ENCODE measurements at places on chromosomes 5 and 9.
A peak's percentile ranks its signal among the peaks of the same experiment; 100 is the strongest.

- peaks cover 13% of the 10 kb centered on the region for H3K4me1 ChIP-seq
- H3K27ac ChIP-seq = peak overlapping the region; percentile 73
- DNase-seq = no peak
- no peaks in the 10 kb centered on the region for H3K27me3 ChIP-seq
- H3K4me3 ChIP-seq = no peak overlapping the region
Measured at GRCh38 chr5:14268738-14269137, 125.6 kb downstream of the TRIO start.

- H3K27ac ChIP-seq = no peak overlapping the region
- no peak overlapping the region for H3K4me3 ChIP-seq
- no peaks in the 10 kb centered on the region for H3K4me1 ChIP-seq
- H3K27me3 ChIP-seq = no peaks in the 10 kb centered on the region
- DNase-seq = no peak
Measured at GRCh38 chr5:177270653-177271052, 32.9 kb downstream of the RAB24 start.

- DNase-seq = no peak
- H3K36me3 ChIP-seq = peaks cover 4% of the 10 kb centered on the region
- no peak overlapping the region for H3K27ac ChIP-seq
- H3K4me3 ChIP-seq = no peak overlapping the region
- H3K4me1 ChIP-seq = peaks cover 7% of the 10 kb centered on the region
Measured at GRCh38 chr9:106723926-106724325, 139.0 kb upstream of the ZNF462 start.

- no peaks in the 10 kb centered on the region for H3K4me1 ChIP-seq
- no peak overlapping the region for H3K4me3 ChIP-seq
- peaks cover 10% of the 10 kb centered on the region for H3K36me3 ChIP-seq
- H3K27me3 ChIP-seq = no peaks in the 10 kb centered on the region
Measured at GRCh38 chr5:175109058-175109755, 334.8 kb downstream of the DRD1 start.

GRCh38 chr9:91880378-91880972 lies 69.6 kb downstream of the ROR2 start:
- H3K27ac ChIP-seq = no peak overlapping the region
- H3K4me1 ChIP-seq = peaks cover 8% of the 10 kb centered on the region
- no peak overlapping the region for H3K4me3 ChIP-seq
- H3K36me3 ChIP-seq = no peaks in the 10 kb centered on the region
- DNase-seq = no peak

- H3K36me3 ChIP-seq = no peaks in the 10 kb centered on the region
- H3K27ac ChIP-seq = no peak overlapping the region
- no peaks in the 10 kb centered on the region for H3K4me1 ChIP-seq
- no peak overlapping the region for H3K4me3 ChIP-seq
Measured at GRCh38 chr9:133684121-133684935, 48.2 kb downstream of the DBH start.

- H3K36me3 ChIP-seq = peaks cover 14% of the 10 kb centered on the region
- no peaks in the 10 kb centered on the region for H3K27me3 ChIP-seq
- H3K27ac ChIP-seq = no peak overlapping the region
- DNase-seq = no peak
- no peak overlapping the region for H3K4me3 ChIP-seq
- peaks cover 3% of the 10 kb centered on the region for H3K4me1 ChIP-seq
Measured at GRCh38 chr9:129907201-129907600, 71.9 kb downstream of the USP20 start.

- H3K4me3 ChIP-seq = no peak overlapping the region
- H3K4me1 ChIP-seq = peaks cover 1% of the 10 kb centered on the region
- no peak overlapping the region for H3K27ac ChIP-seq
- no peaks in the 10 kb centered on the region for H3K36me3 ChIP-seq
- H3K27me3 ChIP-seq = no peaks in the 10 kb centered on the region
- DNase-seq = peak; percentile 26
Measured at GRCh38 chr9:137319739-137320551, 17.9 kb upstream of the NRARP start.

- no peak overlapping the region for H3K27ac ChIP-seq
- H3K4me3 ChIP-seq = no peak overlapping the region
- H3K36me3 ChIP-seq = no peaks in the 10 kb centered on the region
- H3K4me1 ChIP-seq = no peaks in the 10 kb centered on the region
Measured at GRCh38 chr5:18051953-18052352, 417.7 kb downstream of the TAF11L14 start.

GRCh38 chr9:112380102-112380824 lies at the start of gene HSDL2:
Gene HSDL2 (plus strand): TSS chr9:112380108. CDS start chr9:112380164, 56 bp downstream.
- H3K4me1 ChIP-seq = no peaks in the 10 kb centered on the region
- no peak for DNase-seq
- H3K4me3 ChIP-seq = peak within 1 kb of the TSS; percentile 92
- peaks cover 1% of the 10 kb centered on the region for H3K36me3 ChIP-seq
- no peaks in the 10 kb centered on the region for H3K27me3 ChIP-seq

DNA sequence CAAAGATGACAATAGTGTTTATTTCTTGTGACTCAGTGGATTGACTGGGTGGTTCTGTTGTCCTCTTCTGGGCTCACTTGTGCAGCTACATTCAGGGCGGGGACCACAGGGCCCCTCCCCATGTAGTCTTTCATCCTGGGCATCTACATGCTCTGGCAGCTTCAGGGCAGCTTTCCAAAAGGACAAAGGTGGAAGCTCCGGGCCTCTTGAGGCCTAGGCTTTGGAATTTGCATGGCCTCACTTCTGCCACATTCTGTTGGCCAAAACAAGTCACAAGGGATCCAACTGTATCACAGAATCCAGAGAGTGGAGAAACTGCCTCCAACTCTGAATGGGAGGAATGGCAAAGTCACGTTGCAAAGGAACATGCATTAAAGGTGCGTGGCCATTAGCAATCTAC lies 64.3 kb downstream of the ARHGAP26 start:
- no peak overlapping the region for H3K4me3 ChIP-seq
- H3K36me3 ChIP-seq = no peaks in the 10 kb centered on the region
- no peaks in the 10 kb centered on the region for H3K27me3 ChIP-seq
- no peaks in the 10 kb centered on the region for H3K4me1 ChIP-seq
- DNase-seq = no peak

DNA sequence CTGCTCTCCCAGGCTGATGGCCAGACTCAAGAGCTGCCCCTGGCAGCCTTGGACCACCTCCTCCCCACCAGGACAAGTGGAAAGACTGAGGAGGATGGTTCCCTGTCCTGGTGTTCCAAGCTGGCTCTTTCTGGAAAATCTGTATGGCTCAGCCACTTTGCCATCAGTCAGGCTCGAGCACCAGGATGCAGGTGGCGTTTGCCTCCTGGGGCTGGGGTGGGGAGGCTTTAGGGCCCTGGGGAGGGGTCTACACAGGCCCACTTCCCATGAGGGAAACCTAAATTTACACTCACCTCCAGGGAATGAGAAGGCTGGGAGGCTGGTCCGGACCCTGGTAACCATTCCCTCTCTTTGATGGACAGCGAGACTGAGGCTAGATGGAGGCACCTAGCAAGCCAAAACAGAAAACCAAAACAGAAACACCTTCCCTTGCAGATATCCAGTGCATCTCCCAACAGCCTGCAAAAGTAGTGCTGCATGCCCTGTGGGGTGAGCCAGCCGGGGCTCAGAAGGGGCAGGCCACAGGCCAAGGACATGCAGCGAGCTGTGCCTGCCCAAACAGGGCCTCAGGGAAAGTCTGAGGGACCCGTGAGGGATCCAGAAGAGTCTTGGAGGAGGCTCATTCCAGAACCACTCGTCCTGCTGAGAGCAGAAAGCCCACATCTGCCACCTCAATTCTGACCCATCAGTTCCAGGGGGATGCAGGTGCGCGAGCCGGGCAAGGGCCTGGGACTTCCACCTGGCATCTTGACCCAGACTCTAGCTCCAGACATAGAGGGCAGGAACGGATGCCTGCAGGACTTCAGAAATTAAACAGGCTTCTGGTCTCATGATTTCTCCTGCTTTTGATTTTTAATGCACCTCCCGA lies 5.4 kb upstream of the CSF2 start:
- H3K27me3 ChIP-seq = no peaks in the 10 kb centered on the region
- no peak for DNase-seq
- H3K4me3 ChIP-seq = no peak overlapping the region
- H3K36me3 ChIP-seq = no peaks in the 10 kb centered on the region
- no peak overlapping the region for H3K27ac ChIP-seq

DNA sequence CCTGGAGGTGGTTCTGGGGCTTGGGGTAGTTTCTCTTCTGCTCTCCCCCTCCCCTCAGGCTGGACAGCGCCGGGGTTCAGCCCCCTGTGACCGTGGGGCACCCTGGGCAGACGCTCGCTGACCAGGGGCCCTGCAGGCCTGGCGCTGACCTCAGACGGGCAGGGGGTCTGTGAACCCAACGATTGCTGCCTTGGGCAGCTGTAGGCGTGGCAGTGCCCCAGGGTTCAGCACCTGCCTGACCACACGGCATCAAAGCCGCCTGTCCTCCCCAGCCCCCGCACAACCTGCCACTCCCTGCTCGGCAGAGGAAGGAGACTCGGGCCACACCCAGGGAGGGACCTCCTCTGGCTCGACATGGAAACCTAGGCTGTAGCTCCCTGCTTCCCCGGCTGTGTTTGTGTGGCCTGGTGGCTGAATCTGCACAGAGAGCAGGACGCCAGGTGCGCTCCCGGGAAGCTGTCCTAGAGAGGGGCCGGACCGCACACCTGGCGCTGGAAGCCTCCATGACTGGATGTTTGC lies 12.2 kb downstream of the LCN12 start:
- no peak overlapping the region for H3K4me3 ChIP-seq
- H3K27me3 ChIP-seq = no peaks in the 10 kb centered on the region
- H3K36me3 ChIP-seq = no peaks in the 10 kb centered on the region
- no peak overlapping the region for H3K27ac ChIP-seq
- no peak for DNase-seq

- no peak overlapping the region for H3K27ac ChIP-seq
- no peaks in the 10 kb centered on the region for H3K36me3 ChIP-seq
- H3K4me1 ChIP-seq = no peaks in the 10 kb centered on the region
- no peak for DNase-seq
- peaks cover 9% of the 10 kb centered on the region for H3K27me3 ChIP-seq
- H3K4me3 ChIP-seq = no peak overlapping the region
Measured at GRCh38 chr9:36993933-36994764, 39.9 kb downstream of the PAX5 start.

GRCh38 chr9:100204796-100205195 lies 105.8 kb downstream of the INVS start:
- H3K36me3 ChIP-seq = no peaks in the 10 kb centered on the region
- no peak overlapping the region for H3K27ac ChIP-seq
- no peak for DNase-seq
- H3K27me3 ChIP-seq = no peaks in the 10 kb centered on the region
- H3K4me1 ChIP-seq = peaks cover 2% of the 10 kb centered on the region

DNA sequence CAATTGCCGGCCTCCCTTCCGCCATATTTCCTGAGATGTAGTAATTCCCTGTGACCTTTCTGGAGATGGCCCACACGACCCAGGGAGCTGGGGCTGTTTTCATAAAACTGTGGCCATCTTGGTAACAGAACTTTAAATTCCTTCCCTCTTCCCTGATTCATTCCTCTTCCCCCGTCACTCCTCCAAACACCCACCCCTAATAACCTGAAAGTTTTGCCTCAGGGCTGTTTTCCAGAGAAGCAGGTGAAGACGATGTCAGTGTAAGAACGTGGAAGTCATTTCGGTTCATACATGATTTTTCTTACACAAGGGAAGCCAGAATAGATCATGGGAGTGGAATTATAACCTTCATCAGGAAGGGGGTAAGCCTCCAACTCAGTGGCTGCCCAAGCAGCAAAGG lies 40.6 kb upstream of the ANKH start:
- DNase-seq = no peak
- no peaks in the 10 kb centered on the region for H3K36me3 ChIP-seq
- H3K4me3 ChIP-seq = no peak overlapping the region
- no peaks in the 10 kb centered on the region for H3K27me3 ChIP-seq

DNA sequence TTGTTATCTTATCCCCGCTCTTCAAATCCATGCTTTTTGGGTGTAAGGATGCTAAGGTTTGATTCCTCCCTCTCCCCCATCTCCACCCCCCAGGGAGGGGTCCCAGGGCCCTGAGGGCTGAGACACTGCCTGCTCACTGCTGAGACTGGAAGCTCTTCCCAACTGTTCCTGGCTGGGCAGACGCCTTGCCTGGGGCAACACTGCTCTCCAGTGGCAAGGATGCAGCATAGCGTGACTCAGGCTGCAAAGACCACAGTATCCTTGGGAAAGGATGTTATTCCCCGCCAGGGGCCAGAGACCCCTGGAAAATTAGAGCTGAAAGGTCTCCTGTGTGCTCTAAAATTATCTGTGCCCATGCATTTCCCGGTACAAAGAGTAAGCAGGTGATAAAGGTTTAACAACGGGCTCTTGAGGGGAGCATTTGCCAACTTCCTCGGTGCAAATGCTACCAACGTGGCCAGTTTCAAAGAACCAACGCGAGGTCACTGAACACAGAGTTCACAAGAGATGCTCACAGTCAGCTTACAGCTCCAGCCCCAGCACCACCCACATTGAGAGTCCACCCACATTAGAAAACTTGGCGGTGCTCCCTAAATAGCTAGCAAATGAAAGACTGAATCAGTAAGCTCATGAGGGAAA lies 271.9 kb downstream of the NSG2 start:
- H3K4me3 ChIP-seq = no peak overlapping the region
- no peaks in the 10 kb centered on the region for H3K36me3 ChIP-seq
- H3K27ac ChIP-seq = no peak overlapping the region
- DNase-seq = peak; percentile 76
- H3K27me3 ChIP-seq = no peaks in the 10 kb centered on the region
- no peaks in the 10 kb centered on the region for H3K4me1 ChIP-seq

DNA sequence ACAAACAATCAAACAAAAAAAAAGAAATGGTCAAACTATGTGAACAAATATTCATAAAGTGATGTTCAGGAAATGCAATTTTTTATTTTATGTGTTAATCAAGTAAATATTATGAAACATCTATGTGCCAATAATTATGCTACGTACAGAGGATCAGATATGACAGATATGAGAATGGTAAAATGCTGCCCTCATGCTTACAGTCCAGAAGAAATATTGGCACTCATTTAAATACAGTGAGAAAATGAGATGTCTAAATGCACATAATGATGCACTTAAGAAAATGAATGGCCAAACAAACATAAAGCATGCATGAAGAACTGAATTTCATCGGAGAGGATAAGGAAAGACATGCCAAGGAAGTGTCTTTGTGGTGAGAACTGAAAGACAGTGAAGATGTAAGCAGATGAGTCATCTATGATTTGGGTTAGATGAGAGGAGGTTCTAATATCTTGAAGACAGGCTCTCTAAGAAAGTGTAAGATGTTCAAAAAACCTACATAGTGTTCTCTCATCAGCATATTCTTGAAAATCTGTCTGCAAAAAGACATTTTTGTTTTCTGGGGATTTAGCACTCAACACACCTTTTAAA lies 1231.1 kb upstream of the ACO1 start:
- no peak overlapping the region for H3K4me3 ChIP-seq
- H3K36me3 ChIP-seq = no peaks in the 10 kb centered on the region
- H3K27ac ChIP-seq = no peak overlapping the region
- no peaks in the 10 kb centered on the region for H3K27me3 ChIP-seq
- no peak for DNase-seq

Data from H9 (cell line).